Aorta (tissue), 5 donors: ENCODE measurements at places on chromosomes 12 and 14. TPM values are rescaled to one million over a fixed set of nuclear protein-coding genes. Genes with fewer than 3 reads are reported as not detected.

DNA sequence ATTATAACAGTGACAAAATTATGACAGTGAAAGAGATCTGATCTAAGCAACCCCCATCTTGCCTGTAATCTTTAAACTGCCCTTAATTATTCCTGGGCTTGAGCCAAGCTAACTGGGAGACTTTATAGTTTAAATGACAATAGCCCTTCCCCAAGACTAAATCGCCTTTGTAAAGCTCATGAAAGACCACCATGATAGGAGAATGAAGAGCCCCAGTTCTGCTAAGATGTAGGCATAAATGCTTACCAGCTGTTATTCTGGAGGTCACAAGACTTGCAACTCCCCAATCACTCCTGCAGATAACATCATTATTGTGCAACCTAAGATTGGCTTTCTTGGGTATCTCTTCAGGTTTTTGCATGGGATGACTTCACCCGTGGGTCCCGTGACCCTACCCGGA, 599.7 kb downstream of the KCNH5 start:
- no peak overlapping the region for H3K4me3 ChIP-seq
- H3K27ac ChIP-seq, result no peak overlapping the region
- no peak for DNase-seq
- H3K36me3 ChIP-seq, result no peaks in the 10 kb centered on the region
- no peaks in the 10 kb centered on the region for H3K4me1 ChIP-seq

DNA sequence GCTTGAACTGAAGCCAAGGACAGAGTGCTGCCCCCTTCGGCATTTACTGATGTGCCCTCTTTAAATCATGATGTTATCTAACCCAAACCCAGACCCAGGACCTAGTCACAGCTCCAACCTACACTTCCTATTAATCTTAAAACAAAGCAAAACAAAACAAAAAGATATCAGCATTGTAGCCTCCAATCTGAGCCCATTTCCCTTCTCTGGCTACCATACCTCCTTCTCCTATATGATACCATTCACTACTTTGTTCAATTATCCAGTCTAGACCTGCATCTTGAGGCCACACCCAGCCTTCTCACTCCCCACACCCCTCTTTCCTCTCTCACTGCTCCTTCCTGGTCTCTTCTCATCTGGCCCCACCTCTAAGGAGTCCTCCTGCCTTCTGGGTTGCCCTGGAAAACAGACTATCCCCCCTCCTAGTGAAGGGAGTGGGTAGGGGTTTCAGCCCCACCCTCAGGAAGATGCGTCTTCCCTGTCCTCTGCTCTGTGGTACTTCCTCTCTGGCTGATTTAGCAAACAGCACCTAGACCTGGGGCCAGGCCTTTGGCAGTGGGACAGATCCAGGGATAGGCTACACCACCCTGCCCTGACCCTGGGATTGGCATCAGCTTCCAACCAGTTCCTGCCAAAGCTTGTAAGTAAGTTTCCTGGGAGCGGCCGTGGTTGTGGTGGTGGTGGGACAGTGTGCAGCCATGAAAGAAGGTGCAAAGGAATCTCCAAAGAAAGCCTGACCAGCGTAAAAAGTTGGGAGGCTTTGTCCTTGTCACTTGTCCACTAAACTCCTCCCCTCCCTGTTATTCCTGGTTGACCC, 3.3 kb downstream of the LTB4R start:
- no peaks in the 10 kb centered on the region for H3K27me3 ChIP-seq
- no peaks in the 10 kb centered on the region for H3K36me3 ChIP-seq
- H3K4me1 ChIP-seq, result no peaks in the 10 kb centered on the region
- H3K27ac ChIP-seq, result no peak overlapping the region
- peak; percentile 56 for DNase-seq

TAS2R8 gene
- total RNA-seq, result not detected

DNA sequence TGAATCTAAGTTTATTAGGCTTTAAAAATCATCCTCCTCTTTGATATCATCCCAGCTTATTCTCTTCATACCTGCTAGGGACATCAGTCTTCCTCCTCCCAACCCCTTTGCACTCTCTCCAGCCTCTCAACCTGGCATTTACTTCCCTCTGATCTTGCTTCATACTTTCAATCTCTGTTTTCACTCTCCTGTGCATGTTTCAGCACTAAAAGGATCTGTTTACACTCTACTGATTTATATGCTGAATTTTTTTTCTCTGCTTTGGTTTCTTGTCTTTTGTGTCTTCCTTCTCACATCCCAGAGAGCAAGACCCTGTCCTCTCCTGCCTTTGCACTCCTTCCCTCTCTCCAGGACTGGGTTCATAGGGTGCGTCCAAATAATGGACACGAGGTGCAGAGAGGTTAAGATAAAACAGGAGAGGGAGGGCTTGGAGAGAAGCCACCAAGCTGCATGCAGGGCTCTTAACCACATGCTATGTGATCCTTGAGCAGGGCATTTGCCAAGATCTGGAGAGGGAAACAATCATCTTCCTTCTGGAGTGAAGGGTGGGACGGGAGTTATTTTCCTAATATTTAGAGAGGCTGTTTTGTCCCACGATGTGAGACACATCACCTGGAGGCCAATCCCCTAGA, 3.0 kb upstream of the CISTR start:
- H3K4me3 ChIP-seq, result no peak overlapping the region
- no peaks in the 10 kb centered on the region for H3K27me3 ChIP-seq
- no peak for DNase-seq
- H3K36me3 ChIP-seq, result no peaks in the 10 kb centered on the region

PPFIA2 gene
- total RNA-seq, result 46.6 TPM

DNA sequence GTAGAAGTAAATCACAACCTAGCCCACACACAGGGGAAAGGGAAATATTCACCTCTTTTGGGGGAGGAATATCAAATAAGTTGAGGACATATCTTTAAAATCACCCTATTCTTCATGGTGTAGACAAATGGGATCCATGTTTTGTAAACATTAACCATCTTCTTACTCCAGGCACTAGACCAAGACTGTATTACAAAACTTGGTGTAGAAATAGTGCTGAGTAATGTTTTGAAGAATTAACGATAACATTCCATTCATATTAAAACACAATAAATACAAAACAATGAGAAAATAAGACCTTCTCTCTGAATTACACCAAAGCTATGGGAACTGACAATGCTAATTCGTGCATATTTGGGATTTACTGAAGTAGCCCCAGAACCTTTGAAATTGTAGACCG, 633.6 kb downstream of the BCL11B start:
- no peak for DNase-seq
- H3K36me3 ChIP-seq, result no peaks in the 10 kb centered on the region
- no peaks in the 10 kb centered on the region for H3K27me3 ChIP-seq
- H3K4me1 ChIP-seq, result no peaks in the 10 kb centered on the region
- H3K4me3 ChIP-seq, result no peak overlapping the region
- no peak overlapping the region for H3K27ac ChIP-seq

DNA sequence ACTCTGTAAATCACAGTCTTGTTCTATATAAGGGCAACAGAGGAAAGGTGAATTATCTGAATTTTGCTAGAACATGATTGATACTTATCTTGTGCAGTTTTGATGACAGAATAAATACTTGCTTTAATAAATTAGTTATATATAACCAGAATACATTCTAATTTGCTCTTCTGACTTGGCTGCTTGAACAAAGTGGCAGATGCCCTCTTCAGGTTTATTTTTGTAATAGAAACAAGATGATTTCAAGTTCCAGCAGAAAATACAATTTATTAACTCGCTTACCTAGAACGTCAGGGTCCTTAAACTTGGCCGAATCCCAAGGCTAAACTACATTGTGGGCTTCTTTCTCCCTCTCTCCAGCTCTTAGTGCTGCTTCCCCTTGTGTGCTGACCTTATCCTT, 57.6 kb upstream of the SSTR1 start:
- no peak overlapping the region for H3K4me3 ChIP-seq
- H3K27me3 ChIP-seq, result no peaks in the 10 kb centered on the region
- H3K4me1 ChIP-seq, result peaks cover 1% of the 10 kb centered on the region
- DNase-seq, result no peak
- H3K27ac ChIP-seq, result no peak overlapping the region
- no peaks in the 10 kb centered on the region for H3K36me3 ChIP-seq

DNA sequence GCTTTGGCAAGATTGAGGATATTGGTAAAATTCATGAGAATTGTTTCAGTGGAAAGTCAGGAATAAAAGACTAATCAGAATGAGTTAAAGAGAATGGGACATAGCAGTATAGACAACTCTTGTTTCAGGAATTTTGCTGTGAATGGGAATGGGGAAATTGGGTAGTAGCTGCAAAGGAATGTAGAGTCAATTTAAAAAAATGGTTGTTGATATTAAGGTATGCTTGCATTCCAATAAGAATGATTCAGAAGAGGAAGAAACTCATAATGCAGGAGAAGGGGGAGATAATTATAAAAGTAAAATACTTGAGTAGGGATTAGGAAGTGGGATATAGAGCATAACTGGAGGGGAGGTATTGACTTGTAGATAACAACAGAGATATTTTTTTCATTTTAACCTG, 40.7 kb downstream of the MNAT1 start:
- DNase-seq, result no peak
- no peak overlapping the region for H3K27ac ChIP-seq
- H3K27me3 ChIP-seq, result no peaks in the 10 kb centered on the region
- H3K36me3 ChIP-seq, result no peaks in the 10 kb centered on the region

DNA sequence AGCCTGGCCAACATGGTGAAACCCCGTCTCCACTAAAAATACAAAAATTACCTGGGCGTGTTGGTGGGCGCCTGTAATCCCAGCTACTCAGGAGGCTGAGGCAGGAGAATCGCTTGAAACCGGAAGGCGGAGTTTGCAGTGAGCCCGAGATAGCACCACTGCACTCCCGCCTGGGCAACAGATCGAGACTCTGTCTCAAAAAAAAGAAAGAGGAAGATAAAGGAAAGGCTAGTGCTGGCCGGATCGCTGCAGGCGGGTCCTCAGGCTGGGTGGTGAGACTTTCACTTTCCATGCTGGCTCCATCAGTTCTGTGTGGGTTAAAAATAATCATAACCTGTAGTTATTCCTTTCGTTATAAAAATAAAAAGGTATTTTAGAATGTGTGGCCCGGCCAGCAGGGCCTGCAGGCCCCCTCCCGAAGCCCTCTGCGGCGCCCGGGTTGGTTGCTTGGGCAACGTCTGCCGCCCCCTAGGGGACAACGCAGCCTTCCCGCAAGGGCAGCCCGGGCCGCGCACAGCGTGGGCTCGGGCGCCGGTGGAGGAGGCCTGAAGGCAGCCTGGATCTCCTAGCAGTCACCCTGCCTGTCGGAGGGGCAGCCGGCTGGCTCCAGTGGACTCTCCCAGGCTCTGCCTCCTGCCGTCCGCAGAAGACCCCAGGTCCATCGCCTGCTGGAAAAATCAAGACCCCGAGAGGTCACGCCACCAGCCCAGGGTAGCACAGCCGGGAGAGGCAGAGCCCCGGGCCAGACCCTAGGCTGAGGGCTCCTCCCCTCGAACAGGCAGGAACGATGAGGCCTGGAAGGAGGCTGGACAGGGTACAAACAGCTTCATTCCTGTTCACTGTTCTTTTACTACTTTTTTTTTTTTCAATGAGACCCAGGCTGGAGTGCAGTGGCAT, 5.0 kb upstream of the SLC25A47 start:
- no peaks in the 10 kb centered on the region for H3K4me1 ChIP-seq
- no peak overlapping the region for H3K27ac ChIP-seq
- no peaks in the 10 kb centered on the region for H3K36me3 ChIP-seq
- H3K27me3 ChIP-seq, result no peaks in the 10 kb centered on the region
- H3K4me3 ChIP-seq, result no peak overlapping the region

DNA sequence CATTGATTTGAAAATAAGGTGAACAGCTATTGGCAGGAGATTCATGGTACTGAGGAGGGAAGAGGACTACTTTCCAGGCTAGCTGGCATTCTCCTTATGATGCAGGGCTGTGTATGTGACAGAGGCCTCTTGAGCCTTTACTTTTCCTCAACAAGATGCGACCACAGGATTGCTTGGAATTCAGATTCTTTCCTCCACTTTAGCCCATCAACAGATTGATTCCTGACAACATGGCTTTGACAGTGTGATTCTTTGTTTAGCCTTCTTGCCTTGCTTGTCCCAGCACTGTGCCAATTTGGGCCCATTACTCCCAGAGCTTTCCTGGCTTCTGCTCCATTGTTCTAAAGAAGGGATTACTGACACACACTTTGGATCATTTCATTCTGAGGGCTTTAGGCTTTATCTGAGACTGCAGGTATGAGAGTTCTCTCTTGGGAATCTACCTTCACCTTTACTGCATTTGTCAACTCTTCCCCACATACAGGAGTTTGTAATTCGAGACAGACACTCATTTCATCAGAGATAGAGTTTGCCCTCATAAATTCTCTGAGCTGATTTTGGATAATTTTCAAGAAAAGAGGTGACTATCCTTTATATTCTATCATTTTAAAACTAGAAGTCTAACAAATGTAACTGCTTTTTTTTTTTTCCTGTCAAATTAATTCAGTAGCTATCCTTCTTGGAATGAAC, 206.4 kb upstream of the GZMB start:
- H3K27ac ChIP-seq, result no peak overlapping the region
- no peak overlapping the region for H3K4me3 ChIP-seq
- no peak for DNase-seq

DNA sequence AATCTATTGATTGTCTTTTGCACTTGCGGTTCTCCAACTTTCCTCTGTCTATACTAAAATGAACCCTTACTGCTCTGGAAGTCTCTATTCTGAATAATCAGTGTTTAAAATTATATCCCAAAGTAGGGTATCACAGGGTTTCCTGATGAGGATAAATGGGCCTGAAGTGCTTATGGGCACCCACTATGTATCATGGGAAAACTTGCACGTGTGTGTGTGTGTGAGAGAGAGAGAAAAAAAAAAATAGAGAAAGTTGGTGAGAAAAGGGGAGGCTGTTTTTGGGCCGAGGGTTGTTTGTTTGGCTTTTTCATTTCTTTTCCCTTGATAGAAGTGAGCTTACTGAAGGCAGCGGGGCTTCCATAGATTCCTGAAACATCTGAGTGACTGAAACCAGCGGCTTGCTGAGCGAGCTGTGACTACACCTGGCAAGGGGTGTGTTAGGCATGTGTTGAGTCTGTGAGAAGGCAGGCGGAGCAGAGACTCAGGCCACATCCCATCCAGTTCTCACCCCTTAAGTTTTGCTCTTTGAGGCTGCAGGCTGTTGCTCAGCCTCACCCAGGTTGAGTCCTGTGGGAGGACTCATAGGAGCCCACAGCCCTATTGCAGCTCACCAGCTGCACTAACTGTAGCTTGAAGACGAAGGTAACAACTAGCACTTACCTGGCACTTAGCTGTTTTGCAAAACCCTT, 17.2 kb downstream of the PPFIBP1 start:
- H3K4me1 ChIP-seq, result peaks cover 11% of the 10 kb centered on the region
- no peak overlapping the region for H3K4me3 ChIP-seq
- H3K27me3 ChIP-seq, result no peaks in the 10 kb centered on the region
- H3K27ac ChIP-seq, result peak overlapping the region; percentile 55
- no peaks in the 10 kb centered on the region for H3K36me3 ChIP-seq

GRCh38 chr14:51681411-51681810, 29.7 kb downstream of the FRMD6 start:
- H3K4me3 ChIP-seq, result no peak overlapping the region
- peaks cover 5% of the 10 kb centered on the region for H3K4me1 ChIP-seq
- H3K27me3 ChIP-seq, result no peaks in the 10 kb centered on the region
- H3K27ac ChIP-seq, result no peak overlapping the region
- H3K36me3 ChIP-seq, result no peaks in the 10 kb centered on the region

DNA sequence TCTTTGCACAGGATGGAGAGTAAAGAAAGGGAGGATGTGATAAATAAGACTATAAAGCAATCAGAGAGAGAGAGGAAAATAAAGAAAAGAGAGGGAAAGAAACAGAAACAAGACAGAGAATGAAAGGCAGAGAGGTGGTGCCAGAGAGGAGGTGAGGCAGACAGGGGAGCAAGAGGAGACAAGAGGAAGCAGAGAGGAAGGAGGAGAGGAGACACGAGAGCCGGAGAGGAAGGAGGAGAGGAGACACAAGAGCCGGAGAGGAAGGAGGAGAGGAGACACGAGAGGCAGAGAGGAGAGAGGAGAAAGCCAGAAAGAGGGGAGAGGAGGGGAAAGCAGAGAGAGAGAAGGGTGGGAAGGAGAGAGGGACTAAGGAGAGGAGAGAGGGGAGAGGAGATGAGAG, 125.2 kb downstream of the PAPOLA start:
- H3K27ac ChIP-seq, result no peak overlapping the region
- H3K27me3 ChIP-seq, result no peaks in the 10 kb centered on the region
- DNase-seq, result no peak
- H3K36me3 ChIP-seq, result no peaks in the 10 kb centered on the region
- H3K4me3 ChIP-seq, result no peak overlapping the region

PLA2G1B gene
- total RNA-seq, result 1.2 TPM
